ENCODE measurements at places on chromosomes 2 and 18.

- DNase-seq = peak; percentile 87
These were observed 765 bp upstream of the DIPK1C start for GRCh38 chr18:74457725-74458421.

GRCh38 chr18:25830787-25831186 is 259.6 kb downstream of the SS18 start:
- no peak for DNase-seq

DNA sequence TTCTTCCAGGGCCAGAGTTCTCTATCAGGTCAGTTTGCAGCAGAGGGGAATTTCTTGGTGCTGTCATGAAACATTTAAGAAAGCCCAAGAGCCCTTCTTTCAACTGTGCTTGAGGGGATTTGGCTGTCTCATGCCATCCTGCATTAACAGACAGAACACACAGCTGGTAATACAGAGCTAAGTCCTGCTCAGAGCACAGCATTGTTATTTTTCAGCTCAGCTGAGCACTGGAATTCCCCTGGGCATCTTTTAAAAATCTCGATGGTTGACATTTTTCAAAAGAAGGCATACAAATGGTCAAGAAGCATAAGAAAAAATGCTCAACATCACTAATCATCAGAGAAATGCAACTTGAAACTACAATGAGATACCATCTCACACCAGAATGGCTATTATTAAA is 14.9 kb upstream of the IL1R2 start:
- no peak for DNase-seq

- no peak for DNase-seq
These were observed 84.1 kb downstream of the CELF4 start for GRCh38 chr18:37481491-37481890.

DNA sequence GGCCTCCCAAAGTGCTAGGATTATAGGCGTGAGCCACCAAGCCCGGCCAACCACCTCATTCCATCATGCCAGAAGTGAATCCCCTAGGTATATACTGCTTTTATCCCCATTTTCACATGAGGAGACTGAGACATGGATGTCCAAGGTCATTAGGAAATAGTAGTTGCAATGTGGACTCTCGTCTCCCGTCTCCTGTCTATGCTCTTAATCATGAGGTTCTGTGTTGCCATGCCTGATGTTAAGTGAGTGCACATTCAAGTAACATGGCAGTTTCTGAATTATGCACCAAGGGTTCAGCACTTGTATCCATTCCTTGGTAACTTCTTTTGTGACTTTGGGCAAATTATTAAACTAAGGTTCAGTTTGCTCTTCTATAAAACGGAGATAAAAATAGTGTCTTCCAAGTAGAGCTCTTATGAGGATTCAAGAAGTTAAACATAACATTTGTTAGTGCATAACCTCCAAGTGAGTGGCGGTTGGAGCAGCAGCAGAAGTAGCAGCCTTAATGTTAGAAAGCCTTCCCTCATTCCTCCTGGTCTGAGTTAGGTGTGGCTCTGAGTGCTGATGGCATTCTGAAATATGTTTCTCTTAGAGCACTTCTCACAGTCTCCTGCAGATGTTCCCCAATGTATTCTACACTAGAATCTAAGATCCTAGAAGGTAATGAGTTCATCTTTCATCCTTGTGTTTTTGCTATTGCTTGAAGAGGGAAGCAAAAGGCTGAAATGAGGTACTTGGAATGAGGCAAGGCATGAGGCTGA is 21.9 kb downstream of the SOCS6 start:
- no peak for DNase-seq

DNA sequence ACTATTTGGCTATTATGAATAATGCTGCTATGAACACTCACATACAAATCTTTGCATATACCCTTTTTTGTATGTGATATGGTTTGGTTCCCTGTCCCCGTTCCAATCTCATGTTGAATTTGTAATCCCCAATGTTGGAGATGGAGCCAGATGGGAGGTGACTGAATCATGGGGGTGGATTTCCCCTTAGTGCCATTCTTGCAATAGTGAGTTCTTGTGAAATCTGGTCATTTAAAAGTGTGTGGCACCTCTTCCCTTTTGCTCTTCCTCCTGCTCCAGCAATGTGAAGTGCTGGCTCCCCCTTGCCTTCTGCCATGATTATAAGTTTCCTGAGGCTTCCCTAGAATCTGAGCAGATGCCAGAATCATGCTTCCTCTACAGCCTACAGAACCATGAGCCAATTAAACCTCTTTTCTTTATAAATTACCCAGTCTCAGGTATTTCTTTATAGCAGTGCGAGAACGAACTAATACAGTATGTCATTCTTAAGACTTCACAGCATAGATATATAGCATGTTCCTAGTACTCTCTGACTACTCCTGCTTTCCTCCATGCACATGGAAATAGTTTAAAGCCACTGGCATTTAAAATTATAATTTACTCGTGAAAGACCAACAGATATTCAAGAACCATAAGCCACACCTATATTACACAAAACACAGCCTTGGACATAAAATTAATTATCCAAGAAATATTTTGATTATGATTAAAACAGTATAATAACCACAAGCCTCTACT is 75.2 kb downstream of the COBLL1 start:
- DNase-seq = no peak

DNA sequence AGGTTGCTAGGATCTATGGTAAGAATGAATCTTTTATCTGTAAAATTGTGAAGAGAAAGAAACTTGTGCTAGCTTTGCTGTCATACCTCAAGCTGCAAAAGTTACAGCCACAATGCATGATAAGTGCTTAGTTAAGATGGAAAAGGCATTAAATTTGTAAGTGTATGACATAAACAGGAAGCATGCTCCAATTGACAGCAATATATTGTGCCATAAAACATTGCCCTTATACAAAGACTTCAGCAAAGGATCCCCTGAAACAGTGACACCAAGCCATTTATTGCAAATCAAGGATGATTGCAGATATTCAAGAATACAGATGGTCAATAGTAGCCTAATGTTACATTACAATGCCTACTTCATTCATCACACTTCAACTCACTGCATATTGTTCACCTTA is 283.1 kb downstream of the CPS1 start:
- no peak for DNase-seq

- no peak for DNase-seq
These were observed 2.1 kb downstream of the LRRTM1 start for GRCh38 chr2:80302314-80303005.

GRCh38 chr2:127355407-127356008 is 32.3 kb downstream of the MAP3K2 start:
- no peak for DNase-seq

DNA sequence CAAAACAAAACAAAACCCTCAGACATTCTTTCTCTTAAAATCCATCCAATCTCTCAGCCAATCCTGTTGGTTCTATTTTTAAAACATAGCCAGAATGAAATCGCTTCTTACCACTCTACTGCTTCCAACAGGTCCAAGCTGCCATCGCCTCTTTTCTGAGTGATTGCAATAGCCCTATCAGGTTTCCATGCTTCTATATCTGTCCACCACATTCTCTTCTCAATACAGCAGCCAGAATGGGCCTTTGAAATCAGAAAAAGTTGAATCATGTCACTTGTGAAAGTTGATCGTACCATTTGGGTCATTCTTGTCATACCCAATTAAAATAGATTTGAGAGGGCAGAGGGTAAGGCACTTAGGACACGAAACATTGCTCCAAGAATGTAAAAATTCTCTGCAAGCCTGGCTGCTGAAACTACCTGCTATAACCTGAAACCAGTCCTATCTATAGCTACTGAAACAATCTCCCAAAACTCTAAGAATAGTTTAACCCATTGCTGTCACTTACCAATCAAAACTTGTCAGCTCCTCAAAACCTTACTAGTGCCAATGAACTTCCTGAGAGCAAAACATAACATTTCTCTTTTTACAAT is 3.3 kb upstream of the MTLN start:
- DNase-seq = no peak

DNA sequence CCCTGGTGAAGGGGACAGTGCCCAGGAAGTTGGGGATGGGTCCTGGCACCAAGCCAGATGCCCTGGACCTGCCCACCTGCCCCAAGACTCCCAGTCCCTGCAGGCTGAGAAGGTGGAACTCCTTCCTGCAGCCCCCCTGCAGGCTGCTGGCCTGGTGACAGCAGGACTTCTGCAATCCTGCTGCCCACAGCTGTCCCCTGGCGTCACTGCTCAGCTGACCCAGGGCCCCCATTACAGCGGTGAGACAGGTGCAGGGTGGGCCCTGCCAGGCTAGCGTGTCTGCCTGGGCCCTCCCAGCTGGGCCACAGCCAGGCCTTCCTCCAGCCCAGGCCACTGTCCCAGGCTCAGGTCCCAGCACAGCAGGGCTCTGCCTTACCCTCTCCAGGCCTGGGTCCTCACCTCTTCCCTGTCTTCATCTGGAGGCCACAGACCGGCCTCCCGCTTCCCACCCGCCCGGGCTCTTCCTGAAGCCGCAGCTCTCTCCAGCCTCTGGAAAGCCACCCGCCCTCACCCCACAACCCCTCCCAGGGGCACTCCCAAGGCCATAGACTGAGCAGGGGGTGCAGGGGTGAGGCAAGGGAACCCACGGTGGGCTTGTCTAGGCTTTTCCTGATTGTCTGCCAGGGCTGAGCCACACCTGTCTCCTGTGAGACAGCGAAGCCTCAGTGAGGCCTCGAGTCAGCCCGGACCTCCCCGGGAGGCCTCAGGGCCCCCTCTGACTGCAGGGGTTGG is 8.8 kb upstream of the ERFE start:
- no peak for DNase-seq

DNA sequence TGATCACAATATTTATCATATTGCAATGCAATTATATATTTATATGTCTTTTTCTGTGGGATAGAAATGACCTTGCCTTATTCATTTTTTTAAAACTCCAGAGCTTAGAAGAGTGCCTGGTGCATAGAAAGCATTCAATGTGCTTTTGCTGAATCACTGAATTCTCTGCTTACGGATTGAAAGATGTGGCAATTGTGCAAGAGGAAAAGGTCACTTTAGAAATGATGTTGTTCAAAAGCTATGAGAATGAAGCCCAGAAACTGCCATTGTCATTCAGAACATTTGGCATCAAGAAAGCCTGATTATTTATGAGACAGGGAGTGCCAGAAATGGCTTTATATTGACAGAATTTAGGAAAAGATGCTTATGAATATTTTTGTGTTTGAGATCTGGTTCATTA is 678.6 kb upstream of the CDH2 start:
- no peak for DNase-seq

DNA sequence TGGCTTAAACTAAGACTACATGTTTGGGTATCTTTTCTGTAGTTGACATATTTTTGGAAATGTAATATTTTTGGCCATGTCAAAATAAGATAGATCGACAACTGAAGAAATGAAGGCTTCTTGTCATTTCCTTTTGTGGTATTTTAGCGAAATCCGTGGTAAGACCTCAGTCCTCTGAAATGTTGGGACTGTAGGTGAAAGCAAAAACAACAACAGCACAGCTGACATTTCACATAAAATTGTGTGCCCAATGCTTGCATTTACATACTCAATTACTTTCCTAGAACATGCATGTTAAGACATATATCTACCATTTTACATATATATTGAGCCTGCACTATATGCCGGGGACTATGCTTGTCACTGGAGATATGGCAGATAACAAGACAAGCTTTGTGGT is 50.2 kb downstream of the SPP2 start:
- no peak for DNase-seq

- no peak for DNase-seq
These were observed 338.3 kb downstream of the ALK start for GRCh38 chr2:29583104-29583503.

DNA sequence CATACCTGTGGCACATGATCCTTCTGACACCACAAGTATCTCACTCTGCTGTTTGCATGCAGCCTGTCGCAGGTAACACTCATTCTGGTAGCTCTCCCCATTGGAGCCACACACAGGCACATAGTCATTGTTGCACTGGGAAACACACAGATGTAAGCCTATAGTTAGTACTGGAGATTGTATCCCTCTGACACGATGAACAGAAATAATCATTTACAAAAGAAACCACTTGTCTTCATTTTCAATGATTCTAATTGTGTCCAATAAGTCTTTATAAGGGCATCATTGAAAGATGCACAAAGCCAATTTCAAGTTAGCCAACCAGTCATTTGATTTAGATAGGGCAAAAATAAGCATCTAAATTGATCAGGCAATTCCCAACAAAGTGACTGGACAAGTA is 10.4 kb downstream of the TMEFF2 start:
- DNase-seq = peak; percentile 56

DNA sequence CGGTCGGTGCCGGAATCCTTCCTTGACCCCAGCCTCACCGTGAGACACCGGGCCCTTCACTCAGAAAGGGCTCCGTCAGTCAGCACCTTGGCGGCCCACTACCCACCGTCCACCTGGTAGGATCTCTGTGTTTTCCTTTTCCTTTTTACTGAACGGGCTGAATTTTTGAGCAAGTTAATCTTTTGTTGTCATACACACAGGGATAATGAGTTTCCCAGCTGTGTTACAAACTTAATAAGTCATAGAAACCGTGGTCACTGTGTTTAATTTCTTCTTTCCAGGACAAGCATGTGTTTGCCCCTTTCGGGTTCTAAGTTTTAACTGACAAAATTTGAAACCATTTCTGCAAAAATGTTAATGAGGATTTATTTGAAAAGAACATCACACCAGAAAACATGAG is 39.0 kb upstream of the TPO start:
- DNase-seq = no peak

GRCh38 chr2:84880645-84881521 is at the start of gene TRABD2A:
TRABD2A (minus strand) TSS chr2:84881084; CDS start chr2:84881039, 45 bp downstream.
- DNase-seq = no peak

- DNase-seq = no peak
These were observed 101.0 kb downstream of the ALPK2 start for GRCh38 chr18:58527952-58528287.

GRCh38 chr2:212536817-212537725 is 1.5 kb downstream of the ERBB4 start:
- peak; percentile 61 for DNase-seq

DNA sequence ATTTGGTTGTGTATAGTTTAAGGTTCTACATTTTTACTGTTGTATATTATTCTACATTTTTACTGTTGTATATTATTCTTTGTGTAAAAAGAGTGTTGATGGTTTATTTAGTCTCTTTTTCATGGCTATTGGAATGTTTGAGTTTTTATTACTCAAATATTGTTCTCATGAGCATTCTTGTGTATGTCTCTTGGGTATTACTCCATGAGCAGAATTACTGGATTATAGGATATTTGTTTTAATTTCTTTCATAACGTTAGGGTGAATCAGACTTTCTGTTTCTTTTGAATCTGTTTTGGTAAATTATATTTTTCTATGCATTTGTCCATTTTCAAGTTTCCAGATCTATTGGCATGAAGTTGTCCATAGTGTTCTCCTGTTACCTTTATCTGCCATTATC is 111.6 kb downstream of the DYNAP start:
- DNase-seq = no peak

GRCh38 chr2:115129536-115129935 is 687.1 kb downstream of the DPP10 start:
- no peak for DNase-seq

DNA sequence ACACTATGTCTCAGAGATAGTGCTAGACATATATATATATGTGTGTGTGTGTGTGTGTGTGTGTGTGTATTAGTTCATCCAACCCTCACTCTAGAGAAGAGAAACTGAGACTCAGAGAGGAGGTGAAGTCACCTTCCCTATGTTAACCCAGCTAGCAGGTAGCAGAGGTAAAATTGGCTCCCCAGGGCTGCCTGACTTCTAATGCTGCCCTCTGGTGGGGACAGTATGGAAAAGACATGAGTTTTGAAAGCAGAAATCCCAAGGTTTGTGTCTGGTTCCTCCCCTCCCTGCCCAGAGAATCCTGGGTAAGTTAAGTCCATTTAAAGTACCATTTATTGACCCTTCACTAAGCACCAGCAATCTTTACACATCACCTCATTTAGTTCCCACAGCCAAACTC is 137.7 kb downstream of the THNSL2 start:
- no peak for DNase-seq

Data from hippocampal formation (tissue), 2 donors.